ENCODE measurements at places on chromosomes 7 and 10.

GRCh38 chr10:47370015-47370767 is 13.9 kb downstream of the ZNF488 start:
- DNase-seq: no peak

DNA sequence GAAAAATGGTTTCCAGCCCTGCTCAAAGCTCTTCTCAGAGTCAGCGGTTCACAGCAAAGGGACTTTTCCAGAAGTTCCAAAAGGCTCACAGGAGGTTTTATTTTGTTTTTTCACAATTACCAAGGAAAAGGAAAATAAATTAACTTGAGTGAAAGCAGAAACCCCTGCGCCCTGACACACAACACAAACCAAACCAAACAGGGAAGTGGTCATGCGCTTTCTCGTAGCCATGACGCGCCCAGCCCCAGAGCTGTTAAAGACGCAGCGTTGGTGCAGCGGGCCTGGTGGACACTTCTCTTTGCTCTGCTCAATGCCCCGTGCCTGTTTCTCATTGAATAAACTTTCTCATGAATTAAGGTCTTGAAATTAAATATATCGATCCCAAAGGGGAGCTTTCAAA is 134.4 kb upstream of the LYZL2 start:
- DNase-seq: no peak

GRCh38 chr7:47631711-47632110 is 49.8 kb upstream of the TNS3 start:
- no peak for DNase-seq

DNA sequence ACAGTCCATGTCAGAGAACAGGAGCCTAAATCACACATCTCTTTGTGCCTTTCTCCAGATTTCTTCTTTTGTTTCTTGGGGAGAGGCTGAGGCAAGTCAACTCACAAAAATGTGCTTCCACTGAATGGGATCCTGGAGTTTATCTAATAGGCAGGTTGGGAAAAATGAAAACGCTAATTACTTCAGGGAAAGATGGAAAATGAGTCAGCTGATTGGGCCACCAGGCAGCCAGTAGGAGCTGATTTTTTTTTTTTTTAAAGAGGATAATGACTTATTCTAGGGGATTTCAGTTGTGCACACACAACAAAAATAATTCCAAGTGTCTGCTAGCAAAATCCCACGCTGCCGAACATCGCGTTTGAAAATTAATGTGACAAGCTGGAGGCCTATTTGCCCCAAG is 412.8 kb upstream of the ZMIZ1 start:
- DNase-seq: no peak

- DNase-seq: no peak
Observed at GRCh38 chr10:50432211-50433009, 181.1 kb upstream of the ASAH2 start.

- DNase-seq: no peak
Observed at GRCh38 chr10:108097258-108097657, 932.8 kb upstream of the SORCS1 start.
